ENCODE measurements at places on chromosomes 6 and 20.

GRCh38 chr6:21772884-21773575 is 179.5 kb downstream of the SOX4 start:
- DNase-seq, result no peak

GRCh38 chr6:79778816-79779215 is 147.7 kb downstream of the SH3BGRL2 start:
- no peak for DNase-seq

DNA sequence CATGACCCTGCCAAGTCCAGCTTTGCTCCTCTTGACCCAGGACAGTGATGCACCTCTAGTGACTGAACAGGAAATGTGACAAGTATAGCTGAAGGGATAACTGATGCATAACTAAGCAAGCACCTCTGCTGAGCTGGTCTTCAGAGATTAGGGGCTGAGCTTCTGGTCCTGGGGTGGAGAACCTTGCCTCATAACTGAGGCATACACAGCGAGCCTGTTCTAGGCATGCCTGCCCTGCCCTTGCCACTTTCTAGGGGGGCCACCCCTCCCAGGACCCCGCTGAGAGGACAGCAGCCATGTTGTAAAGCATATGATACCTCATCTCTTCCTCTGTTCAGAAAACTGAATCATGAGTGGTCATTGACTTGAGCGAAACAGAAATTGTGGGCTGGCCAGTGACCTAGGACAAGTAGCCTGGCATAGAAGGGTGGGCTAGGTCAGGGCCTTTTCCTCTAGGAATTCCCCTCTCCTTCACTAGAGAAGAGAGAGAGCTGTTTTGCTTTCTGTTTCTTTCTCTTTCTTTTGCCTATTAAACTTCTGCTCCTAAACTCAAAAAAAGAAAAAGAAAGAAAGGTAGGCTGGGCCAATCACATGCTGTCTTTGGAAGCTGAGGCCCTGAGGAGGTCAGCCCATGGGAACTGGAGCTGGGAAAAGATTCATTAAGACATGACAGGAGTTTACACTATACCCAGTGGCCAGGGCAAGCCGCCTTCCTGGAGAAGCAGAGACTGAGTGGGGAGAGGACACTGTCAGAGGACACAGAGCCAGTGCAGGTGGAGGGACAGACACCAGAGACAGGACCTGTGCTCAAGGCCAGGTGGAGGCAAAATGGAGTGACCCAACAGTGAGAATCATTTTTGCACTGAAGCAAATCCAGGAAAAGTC is 23.1 kb downstream of the ALDH5A1 start:
- no peak for DNase-seq

GRCh38 chr6:144150710-144151657 is 667 bp downstream of the STX11 start:
- DNase-seq, result no peak

- no peak for DNase-seq
These were observed 182.2 kb downstream of the AKAP7 start for GRCh38 chr6:131317516-131317915.

DNA sequence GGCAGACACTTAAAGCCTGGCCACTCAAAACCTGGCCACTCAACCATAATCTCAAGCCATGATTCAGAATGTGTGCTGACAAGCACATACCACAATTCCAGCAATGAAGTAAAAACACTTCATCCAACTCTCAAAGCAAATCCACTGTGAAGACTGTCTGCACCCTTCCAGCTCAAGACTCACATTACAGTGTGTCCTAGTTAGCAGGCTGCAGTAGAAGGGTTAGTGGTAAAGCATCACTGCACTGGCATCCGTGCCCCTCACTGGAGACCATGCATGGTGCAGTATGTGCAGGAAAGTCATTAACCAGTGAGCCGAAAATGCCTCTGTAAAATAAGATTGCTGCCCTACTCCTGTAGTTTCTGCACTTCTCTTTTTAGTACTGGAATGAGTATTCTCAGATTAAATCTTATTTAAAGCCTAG is 43.4 kb downstream of the SLC23A2 start:
- no peak for DNase-seq

GRCh38 chr6:114430534-114431124 is 87.8 kb upstream of the HS3ST5 start:
- no peak for DNase-seq

GRCh38 chr20:37703035-37703845 is 9.4 kb downstream of the CTNNBL1 start:
- DNase-seq, result no peak

DNA sequence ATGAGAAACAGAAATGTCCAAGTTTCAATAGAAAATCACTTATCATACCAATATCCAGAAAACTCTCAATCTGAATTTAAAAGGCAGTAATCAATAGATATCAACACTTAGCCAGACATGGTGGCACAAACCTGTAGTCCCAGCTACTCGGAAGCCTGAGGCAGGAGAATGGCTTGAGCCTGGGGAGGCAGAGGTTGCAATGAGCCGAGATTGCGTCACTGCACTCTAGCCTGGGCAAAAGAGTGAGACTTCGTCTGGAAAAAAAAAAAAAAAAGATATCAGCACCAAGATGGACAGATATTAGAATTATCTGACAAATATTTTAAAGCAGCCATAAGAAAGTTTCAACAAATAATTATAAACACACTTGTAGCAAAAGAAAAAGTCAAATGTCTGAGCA is 47.0 kb downstream of the TCP11 start:
- no peak for DNase-seq

GRCh38 chr6:125156496-125156895 is 2.9 kb downstream of the TPD52L1 start:
- no peak for DNase-seq

DNA sequence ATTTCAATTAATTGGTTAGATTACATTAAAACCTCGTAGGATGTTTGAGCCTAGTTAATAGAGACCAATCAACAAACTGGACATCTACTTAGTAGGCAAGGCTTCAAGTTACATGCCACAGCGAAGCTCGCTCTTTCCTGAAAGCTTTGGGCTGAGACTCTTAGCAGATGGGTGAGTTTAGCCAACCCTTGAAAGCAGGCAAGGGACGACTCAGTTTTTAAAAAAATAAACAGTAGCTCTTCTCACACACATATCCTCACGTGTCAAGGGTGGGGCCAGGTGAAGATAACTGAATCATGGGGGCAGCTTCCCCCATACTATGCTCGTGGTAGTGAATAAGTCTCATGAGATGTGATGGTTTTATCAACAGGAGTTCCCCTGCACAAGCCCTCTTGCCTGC is 775 bp downstream of the MTFR2 start:
- no peak for DNase-seq
